ENCODE measurements at places on chromosomes 16 and 17.

- no peak for DNase-seq
Measured at GRCh38 chr16:28261942-28262341, 30.4 kb upstream of the SBK1 start.

DNA sequence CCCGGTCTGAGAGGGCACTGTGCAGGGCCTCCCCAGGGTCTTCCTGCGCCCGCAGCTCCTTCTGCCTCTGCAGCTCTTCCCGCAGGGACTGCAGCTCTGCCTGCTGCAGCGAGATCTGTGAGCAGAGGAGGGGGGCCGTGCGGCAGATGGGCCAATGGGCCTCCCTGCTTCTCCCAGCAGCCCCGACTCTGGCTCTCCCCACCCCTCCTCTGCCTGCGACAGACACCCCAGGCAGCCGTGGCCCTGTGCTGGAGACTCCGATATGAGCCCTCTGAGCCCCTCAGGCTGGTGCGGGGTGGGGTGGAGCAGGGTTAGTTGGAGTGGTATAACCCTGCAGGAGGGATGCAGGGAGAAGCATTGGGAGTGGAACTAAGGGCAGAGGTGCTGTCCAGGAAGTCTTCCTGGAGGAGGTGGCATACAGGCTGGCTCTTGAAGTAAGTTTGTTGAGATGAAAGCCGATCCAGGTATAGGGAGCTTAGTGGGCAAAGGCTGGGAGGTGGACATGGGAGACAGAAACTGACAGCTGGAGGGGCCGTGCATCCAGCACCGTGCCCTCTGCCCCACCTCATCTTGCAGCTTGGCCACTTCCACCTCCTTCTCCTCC, 5.0 kb downstream of the THOC6 start:
- no peak for DNase-seq

DNA sequence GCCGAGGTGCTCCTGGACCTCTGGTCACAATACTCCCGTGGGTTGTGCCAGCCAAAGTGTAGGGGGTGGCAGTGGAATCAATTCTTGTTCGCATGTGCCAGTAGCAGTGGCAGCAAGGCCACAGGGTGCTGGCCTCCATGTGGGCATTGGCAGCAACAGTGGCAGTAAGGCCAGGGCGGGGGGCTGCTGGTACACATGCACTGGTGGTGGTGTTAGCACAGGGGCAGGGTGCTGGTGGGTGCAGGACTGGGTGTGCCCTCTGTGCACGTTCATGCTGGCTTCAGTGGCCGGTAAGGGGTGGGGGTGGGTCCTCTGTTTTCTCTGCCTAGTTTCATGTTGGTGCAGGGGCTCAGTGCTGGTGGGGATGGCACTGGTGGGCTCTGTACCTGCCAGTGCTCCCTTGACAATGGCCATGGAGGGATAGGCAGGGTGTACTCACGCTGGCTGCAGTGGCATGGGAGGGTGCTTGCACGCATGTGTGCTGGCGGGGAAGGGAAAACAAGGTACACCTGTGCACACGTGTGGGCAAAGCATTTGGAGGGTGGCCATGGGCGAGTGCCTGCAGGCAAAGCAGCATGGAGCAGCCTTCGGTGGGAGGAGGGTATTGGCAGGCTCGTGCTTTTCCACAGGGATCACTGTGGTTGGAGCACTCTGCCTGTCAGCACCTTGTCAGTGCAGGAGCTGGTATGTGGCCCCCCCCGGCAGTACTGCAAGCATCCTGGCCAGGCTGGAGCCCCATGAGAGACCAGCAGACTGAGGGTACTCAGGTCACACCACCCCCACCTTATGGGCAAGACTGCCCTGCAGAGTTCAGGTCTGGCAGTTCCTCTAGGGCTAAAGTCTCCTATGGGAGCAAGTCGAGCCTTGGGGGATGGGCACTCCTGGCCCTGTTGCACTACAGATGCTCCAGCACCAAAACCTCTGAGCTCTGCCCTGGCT, 35.8 kb downstream of the NF1 start:
- no peak for DNase-seq

GRCh38 chr17:33972763-33973162, 282.3 kb upstream of the CCL2 start:
- no peak for DNase-seq

GRCh38 chr16:54286090-54286365, 559 bp downstream of the IRX3 start:
- DNase-seq = no peak

- no peak for DNase-seq
Measured at GRCh38 chr16:19123535-19124178, 9.9 kb downstream of the ITPRIPL2 start.

Data from nucleus accumbens (tissue), 56 donors.